ENCODE measurements at places on chromosomes 11 and 22.

- peak; percentile 16 for DNase-seq
Observed at GRCh38 chr11:8019314-8020243, 32.4 kb downstream of the EIF3F start.

DNA sequence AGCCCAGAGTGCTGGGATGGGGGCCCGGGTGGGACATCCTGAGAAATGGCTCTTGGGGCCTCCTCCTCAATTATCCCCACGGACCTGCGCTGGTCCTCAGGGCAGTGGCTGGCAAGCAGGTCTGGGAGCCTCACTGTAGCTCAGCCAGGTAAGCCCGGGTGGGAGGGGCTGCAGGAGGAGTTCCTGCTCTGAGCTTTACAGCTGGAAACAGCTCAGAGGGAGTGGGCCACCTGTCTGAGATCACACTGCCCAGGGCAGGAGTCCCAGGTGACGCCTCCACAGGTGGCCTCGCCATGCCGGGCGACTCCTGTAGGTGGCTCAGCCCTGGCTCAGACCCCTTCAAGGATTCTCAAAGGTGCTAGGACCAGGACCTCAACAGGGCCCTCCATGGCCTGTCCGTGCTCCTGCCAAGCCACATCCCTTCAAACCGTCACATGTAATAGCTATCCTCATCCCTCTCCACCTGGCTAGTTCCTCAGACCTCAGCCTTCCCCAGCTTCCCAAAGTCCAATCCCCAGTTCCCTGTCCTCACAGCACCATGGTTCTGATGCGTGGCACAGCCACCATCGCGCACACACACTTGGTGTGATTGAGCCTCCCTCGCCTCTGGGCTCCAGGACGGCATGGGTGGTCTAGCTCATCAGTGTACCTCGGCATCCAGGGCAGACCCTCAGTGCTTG lies 3.6 kb upstream of the TSSK2 start:
- DNase-seq: no peak

- no peak for DNase-seq
Observed at GRCh38 chr11:63375434-63375833, 5.8 kb downstream of the SLC22A9 start.

GRCh38 chr11:130437848-130438247 lies 9.4 kb upstream of the ADAMTS8 start:
- DNase-seq: no peak

DNA sequence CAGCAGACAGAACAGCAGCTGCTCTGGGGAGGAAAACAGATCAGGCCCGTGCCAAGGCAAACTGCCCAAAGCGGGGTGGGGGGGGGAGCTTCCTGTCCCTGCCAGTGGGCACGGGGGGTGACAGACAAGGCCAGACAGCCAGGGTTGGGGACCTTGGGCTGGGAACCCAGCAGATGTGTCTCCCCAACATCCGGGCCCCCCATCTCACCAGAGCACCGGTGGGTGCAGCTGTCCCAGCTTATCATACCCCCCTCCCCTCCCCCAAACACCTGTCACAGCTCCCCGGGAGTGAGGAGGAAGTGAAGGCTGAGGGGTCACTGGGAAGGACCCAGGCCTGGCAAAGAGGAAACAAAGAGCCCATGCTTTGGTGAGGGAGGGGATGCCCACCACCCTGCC lies 1.3 kb downstream of the PPP1R14B start:
- DNase-seq: peak; percentile 55

Measured in CD4-positive, alpha-beta T cell treated with Interleukin-4 for 1 hour (primary cell).